ENCODE measurements at places on chromosomes 1 and 21.
A peak's percentile ranks its signal among the peaks of the same experiment; 100 is the strongest.

DNA sequence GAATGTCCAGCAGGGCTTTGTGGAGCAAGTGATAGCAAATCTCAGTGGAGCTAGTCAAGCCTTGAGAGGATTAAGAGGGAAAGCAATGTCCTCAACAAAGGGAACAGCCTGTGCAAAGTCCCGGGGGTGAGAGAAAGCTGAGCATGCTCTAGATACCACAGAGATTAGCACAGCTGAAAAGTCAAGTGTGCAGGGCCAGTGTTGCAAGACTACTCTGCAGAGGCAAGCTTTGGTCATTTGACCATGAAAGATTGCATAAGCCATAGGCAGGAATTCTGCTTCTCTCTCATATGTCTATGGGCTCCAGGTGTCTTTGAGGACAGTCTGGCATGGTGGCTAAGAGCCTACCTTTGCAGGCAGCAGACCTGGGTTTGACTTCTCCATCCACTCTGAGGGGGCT, 181.0 kb upstream of the JUN start:
- DNase-seq, result peak; percentile 17

DNA sequence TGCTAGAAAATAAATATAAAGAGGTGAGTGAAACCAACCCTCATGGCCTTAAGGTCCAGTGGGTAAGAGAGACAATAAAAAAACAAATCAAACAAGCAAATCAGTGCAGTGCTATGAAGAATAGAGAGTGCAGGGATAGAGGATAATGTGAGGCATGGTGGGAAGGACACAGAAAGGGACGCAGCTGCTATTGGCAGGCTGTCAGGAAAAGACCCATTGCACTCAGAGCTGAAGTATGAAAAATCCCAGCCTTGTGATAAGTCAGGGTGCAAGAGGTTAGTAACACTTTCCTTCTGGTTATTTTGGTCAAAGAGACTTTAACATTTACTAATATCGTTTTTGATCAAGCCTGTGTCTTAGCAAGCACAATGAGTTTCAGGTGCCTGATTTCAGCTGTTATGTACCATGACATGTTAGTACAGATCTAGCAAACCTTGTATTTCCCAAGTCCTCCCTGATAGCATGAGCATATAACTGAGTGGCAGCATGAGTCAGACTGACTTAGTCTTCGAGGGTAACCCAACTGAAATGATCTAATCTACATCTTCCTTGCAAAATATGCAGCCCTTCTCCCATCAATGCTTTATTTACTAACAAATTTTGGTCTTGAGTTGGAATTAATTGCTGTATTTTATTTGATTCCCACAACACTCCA, 31.7 kb downstream of the CHML start:
- peak; percentile 97 for DNase-seq

GRCh38 chr1:232084584-232085223, 458.1 kb downstream of the DISC1 start:
- no peak for DNase-seq

DNA sequence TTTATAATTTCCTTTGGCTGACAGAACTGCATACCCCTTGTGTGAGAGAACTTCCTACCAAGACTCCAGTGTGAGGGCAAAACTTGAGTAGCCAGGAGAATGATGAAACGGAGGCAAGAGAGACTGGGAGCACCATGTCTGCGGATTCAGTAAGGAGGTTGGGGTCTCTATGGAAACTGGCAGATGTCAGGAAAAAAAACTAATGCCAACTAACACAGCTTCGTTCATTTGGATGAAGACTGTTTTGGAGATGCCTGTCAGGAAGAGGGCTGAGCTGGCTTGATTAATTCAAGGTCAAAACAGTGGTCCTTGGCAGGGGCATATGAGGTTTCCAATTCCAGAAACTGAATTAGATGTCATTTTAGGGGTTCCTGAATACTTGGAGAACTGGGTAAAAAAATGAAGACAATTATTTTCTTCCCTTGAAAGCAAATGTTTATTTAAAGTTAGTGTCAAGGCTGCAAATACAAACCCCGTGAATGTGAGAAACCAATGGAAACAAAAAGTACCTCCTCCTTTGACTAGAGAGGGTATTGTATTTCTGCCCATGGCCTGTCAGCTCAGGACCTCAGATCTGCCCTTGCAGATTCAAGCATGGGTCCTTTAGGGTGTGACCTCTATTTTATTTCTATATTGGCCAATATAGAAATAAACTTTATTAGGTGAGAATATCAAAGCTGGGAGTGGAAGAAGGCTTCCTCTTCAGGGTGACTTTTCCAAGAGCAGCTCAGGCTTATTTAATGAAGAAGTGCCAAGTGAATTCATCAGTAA, 110.5 kb downstream of the MAST2 start:
- DNase-seq, result no peak

DNA sequence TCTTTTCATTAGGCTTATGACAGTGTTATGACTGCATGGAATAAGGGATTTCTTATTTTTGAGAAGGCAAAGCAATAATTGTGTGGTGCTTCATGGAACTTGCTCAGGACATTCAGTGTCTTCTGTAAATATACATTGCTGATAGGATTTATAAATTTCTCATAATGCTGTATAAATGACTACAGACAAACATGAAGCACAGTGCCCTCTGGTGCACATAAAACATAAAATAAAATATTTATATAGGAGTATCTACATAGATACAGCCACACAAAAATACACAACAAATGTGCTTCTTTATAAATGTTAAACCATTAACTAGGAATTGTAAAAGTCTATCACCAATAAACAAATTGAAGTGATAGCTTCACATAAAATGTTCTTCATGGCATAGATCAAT, 24.1 kb downstream of the BRINP3 start:
- DNase-seq, result no peak

GRCh38 chr1:229874136-229874535, 192.9 kb upstream of the GALNT2 start:
- DNase-seq, result peak; percentile 6

DNA sequence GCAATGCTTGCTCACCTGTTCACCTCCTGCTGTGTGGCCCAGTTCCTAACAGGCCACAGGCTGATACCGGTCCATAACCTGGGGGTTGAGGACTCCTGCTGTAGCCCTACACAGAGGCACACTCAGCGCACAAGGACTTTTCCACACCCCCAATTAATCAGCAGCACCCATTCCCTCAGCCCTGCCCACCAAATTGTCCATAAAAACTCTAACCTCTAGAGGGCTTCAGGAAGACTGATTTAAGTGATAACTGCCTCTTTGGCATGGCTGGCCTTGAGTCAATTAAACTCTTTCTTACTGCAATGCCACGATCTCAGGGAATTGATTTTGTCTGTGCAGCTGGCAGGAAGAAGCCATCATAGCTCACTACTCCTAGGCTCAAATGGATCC, 71.3 kb upstream of the MUTYH start:
- DNase-seq, result no peak

GRCh38 chr1:201561195-201561564, 22.3 kb downstream of the NAV1 start:
- no peak for DNase-seq

GRCh38 chr1:177884479-177885021, 85.3 kb downstream of the SEC16B start:
- no peak for DNase-seq

- DNase-seq, result no peak
Measured at GRCh38 chr1:100511058-100511457, 26.9 kb upstream of the GPR88 start.

- no peak for DNase-seq
Measured at GRCh38 chr1:9331016-9331415, 38.3 kb downstream of the SPSB1 start.

- DNase-seq, result no peak
Measured at GRCh38 chr1:37655274-37655673, 20.6 kb upstream of the RSPO1 start.

DNA sequence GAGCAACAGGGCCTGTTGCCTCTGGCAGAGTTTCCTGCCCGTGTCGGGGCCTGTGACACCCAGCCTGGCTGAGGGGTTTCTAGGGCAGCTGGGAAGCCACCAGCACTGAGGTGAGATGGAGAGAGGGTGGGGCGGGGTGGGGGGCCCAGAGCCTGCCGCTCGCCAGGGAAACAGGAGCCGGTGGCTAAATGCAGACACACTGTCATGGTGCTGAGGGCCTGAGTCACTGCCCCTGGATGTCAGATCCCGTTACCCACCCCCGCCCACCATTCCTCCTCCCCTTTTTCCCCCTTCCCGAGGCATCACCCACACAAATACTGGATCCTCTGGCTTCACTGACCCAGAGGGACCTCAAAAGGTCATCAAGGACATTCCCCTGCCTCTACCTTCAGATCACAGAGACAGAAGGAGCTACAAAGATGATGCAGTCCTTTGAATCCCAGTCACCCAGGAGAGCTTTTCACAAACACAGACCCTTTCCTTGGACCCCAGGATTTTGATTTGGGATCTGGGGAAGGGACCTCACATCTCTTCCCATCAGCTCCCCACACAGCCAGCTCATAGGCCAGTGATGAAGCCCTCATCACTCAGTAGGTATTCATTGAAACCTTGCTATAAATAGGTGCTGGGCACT, 1.9 kb upstream of the HSPB7 start:
- DNase-seq, result no peak

DNA sequence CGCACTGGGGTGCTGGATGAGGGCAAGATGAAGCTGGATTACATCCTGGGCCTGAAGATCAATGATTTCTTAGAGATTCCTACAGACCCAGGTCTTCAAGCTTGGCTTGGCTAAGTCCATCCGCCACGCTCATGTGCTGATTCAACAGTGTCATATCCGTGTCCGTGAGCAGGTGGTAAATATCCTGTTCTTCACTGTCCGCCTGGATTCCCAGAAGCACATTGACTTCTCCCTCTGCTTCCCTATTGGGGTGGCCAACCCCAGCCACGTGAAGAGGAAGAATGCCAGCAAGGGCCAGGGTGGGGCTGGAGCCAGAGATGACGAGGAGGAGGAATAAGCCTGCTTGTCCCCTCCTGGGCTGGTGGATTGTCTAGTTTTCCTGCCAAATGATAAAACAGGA, 2.2 kb upstream of the CBR3 start:
- DNase-seq, result no peak

- DNase-seq, result peak; percentile 87
Measured at GRCh38 chr1:23100074-23100748, 68.4 kb downstream of the LUZP1 start.
